ENCODE measurements at places on chromosomes 3 and 15. TPM values are rescaled to one million over a fixed set of nuclear protein-coding genes. Genes with fewer than 3 reads are reported as not detected.

Gene EFHB
- total RNA-seq: 0.76 TPM

Gene BHLHE40
- 0.22 TPM for total RNA-seq

Gene GBE1
- 11.3 TPM for total RNA-seq

Gene PLSCR2
- not detected for total RNA-seq

Gene KLHL40
- 0.44 TPM for total RNA-seq

Gene ROPN1
- total RNA-seq: not detected

Gene SAXO2
- 0.20 TPM for total RNA-seq

Gene SLC25A36
- 146 TPM for total RNA-seq

Gene CLEC3B
- total RNA-seq: not detected

Gene SPTSSB
- total RNA-seq: 1.9 TPM

Gene ATP13A4
- total RNA-seq: 0.93 TPM

Gene NKTR
- total RNA-seq: 196 TPM

Gene PAK6
- total RNA-seq: not detected

Gene MEX3B
- 96.2 TPM for total RNA-seq

Gene MINAR1
- 8.5 TPM for total RNA-seq

Gene SMCO1
- not detected for total RNA-seq

Gene FGF12
- total RNA-seq: 33.1 TPM

Gene WWTR1
- total RNA-seq: 2.3 TPM

Gene TNNC1
- 2.7 TPM for total RNA-seq

Gene IL17RE
- total RNA-seq: 3.9 TPM

Gene ZNF619
- total RNA-seq: 7.2 TPM

Gene ZNF80
- not detected for total RNA-seq

Gene OR5K2
- not detected for total RNA-seq

Gene CP
- total RNA-seq: not detected

Gene CELF6
- total RNA-seq: 4.1 TPM

Gene RNU5B-1
- not detected for total RNA-seq

All from glutamatergic neuron (in vitro differentiated cells).